Effector memory CD8-positive, alpha-beta T cell (primary cell): ENCODE measurements at places on chromosomes 5 and 9.

- H3K27ac ChIP-seq: no peak overlapping the region
- H3K4me1 ChIP-seq: peaks cover 7% of the 10 kb centered on the region
- H3K4me3 ChIP-seq: no peak overlapping the region
Observed at GRCh38 chr9:130728721-130729120, 35.1 kb downstream of the EXOSC2 start.

DNA sequence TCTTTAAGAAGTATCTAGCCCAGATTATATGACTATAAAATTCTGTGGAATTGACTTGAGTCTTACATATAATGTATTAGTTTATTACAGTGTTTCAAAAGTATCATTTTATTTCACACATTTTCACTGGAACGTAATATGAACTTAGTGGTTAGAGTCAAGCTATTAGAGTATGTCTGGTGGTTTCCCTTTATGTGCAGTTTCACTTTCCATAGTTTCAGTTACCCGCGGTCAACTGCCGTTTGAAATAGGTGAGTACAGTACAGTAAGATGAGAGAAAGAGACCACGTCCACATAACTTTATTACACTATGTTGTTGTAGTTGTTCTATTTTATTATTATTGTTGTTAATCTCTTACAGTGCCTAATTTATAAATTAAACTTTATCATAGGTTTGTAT, 50.5 kb downstream of the COMMD10 start:
- peak overlapping the region; percentile 58 for H3K4me3 ChIP-seq
- peak; percentile 16 for DNase-seq
- H3K4me1 ChIP-seq: peaks cover 9% of the 10 kb centered on the region

DNA sequence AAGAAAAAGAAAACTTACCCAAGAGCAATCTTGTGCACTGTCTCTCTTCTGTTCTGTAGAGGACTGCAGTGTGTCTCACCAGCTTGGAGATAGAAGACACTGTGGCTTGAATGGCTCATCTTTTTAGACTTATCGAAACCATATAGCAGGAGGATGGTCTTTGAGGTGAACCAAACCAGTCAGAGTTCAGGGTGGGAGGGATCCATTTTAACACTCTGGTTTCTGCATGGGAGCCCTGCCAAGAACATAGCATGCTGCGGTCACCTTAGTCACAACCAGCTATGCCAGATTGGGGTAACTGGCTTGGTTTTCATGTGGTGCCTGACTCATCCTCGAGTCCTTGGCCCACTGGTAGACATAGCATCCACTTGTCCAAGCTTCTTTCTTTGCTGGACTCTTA, 135.1 kb downstream of the PAPPA start:
- H3K36me3 ChIP-seq: no peaks in the 10 kb centered on the region
- no peaks in the 10 kb centered on the region for H3K27me3 ChIP-seq
- H3K4me1 ChIP-seq: no peaks in the 10 kb centered on the region
- no peak for DNase-seq
- H3K27ac ChIP-seq: no peak overlapping the region

DNA sequence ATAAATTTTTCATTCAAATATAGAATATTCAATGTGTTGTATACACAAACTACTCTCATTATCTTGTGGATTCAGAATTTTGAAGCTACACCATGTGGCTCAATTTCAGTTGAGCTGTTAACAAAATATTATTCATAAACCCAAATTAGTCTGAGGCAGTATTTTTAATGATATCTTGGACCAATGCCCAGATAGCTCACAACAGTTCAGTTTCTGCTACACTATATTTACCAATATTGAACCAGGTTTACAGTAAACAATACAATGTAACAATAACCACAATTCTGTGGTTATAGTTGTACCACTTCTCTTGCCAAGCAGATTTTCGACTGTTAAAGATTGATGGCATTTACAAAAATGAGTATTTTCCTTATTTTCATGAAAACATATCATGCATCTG, 99.9 kb downstream of the SSBP2 start:
- no peak for DNase-seq
- no peak overlapping the region for H3K4me3 ChIP-seq
- no peaks in the 10 kb centered on the region for H3K27me3 ChIP-seq
- H3K27ac ChIP-seq: no peak overlapping the region
- no peaks in the 10 kb centered on the region for H3K36me3 ChIP-seq
- peaks cover 6% of the 10 kb centered on the region for H3K4me1 ChIP-seq

- H3K4me3 ChIP-seq: peak overlapping the region; percentile 25
- DNase-seq: no peak
- peak overlapping the region; percentile 92 for H3K27ac ChIP-seq
- H3K27me3 ChIP-seq: no peaks in the 10 kb centered on the region
- H3K36me3 ChIP-seq: peaks cover 75% of the 10 kb centered on the region
Observed at GRCh38 chr5:131377785-131378325, 114.0 kb downstream of the CDC42SE2 start.

DNA sequence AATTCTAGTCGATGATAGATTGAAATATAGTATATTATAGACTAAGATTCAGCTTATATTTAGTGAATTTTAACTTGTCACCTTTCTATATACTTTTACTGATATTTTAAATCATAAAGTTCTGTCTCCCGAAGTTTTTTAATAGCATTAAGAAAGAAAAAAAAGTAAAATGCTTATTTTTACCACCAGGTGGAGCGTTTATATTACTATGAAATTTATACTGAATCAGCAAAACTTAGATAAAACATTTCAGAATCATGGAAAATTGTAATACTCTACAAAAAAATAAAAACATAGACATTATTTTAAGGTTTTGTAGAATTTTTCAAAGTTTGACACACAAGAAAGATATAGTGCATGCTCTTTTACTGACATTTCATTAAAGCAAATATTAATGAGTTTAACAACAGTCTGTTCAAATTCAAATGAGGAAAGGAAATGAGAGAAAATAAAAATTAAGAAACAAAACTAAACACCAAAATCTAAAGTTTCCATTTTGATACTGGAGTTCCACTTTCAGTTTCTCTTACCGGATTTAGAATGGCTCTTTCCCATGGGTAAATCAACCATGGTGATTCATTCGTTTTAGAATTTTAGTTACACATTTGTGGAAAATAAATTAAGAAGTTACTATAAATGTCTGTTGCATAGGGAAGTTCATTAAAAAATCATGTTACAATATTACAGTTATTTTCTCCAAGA, 1035.3 kb downstream of the CDH12 start:
- no peaks in the 10 kb centered on the region for H3K4me1 ChIP-seq
- H3K27ac ChIP-seq: no peak overlapping the region
- no peak for DNase-seq
